ENCODE measurements at places on chromosomes 7 and 10. TPM values are rescaled to one million over a fixed set of nuclear protein-coding genes. Genes with fewer than 3 reads are reported as not detected.

DNA sequence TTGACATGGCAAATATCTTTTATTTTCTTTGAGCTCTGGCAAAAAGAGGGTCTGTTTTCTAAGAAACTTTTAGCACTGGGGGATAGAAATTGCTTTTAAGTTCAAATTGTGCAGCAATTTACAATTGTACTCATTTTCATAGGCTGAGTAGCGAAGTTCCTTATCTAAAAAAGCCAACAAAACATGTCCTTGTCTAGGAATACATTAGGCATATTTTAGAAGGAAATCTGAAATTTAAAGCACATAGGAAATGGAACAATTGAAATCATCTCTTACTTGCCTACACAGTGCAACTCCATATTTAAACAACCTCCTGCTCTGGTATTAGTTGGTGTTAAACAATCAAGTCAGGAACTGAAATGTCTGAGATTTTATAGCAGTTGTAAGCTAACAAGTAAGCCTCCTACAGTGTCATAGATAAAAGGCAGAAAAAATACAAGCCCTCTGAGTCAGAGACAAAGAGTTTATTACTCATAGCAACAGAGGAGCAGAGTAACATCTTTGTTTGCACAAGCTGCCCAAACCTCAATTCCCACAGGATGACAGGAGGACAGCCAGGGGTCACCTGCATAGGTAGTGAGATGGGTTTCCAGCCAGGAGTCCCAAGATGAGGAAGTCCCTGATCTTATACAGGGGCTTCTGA is 280.2 kb upstream of the HGF start:
- DNase-seq = no peak

DNA sequence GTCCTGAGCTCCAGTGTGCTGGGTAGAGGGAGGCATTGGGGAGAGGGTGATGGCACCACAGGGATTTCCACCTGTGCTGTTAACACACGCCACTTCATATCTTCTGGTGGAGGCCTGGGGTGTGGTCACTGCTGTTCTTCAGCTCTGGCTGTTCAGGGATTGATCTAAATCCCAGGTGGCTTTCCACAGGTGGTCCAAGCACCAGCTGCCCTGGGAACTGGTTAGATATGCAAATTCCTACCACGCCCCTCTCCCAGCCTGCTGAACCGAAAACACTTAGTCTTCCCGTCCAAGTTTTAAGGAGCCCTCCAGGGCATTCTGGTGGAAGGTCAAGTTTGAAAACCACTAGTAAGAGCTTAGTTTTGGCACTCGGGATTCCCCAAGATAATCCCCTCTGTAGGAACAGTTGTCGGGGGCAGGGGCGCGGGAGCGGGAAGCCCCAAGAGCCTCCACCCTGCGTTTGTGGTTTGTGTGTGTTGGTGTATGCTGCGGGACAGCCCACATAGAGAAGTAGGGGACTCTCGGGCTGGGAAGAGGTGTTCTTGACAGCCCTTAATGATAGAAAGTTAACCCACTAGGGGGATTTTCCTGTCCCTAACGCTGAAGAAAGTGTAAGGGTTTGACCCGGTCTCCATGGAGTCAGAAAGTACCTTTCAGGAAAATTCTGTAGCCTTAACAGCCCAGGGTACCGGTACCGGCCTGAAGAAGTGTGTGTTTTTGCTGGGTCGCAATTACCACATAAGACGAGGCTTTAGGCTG is 5.1 kb downstream of the DEPP1 start:
- no peak for DNase-seq

- no peak for DNase-seq
These were observed 99.8 kb downstream of the SND1 start for GRCh38 chr7:127751490-127752448.

Gene ANXA8L1
- not detected for total RNA-seq

GRCh38 chr10:124587811-124588211 is 126.2 kb downstream of the LHPP start:
- no peak for DNase-seq

GRCh38 chr7:54337466-54337865 is 204.7 kb upstream of the VSTM2A start:
- DNase-seq = no peak

- DNase-seq = no peak
These were observed 21.8 kb upstream of the SEMA3C start for GRCh38 chr7:80940539-80941207.

DNA sequence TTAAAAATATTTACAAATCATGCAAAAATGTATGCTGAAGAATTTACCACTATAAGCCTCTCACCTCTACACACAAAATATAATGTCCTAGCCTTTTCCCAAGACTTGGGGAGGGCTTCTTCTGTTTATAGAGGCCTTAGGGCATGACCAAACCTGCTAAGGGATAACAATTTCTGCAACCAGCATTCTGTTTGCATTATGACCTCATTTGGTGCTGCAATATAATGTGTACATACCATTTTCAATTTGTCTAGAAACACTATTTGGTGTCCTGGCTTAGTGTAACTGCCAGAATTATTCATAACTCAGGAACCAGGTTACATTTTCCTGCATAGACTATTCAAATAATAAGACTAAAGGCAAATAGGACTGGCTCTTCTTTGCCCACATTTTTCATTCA is 446.6 kb upstream of the SORCS1 start:
- DNase-seq = no peak

Gene IL2RA
- 531 TPM for total RNA-seq

DNA sequence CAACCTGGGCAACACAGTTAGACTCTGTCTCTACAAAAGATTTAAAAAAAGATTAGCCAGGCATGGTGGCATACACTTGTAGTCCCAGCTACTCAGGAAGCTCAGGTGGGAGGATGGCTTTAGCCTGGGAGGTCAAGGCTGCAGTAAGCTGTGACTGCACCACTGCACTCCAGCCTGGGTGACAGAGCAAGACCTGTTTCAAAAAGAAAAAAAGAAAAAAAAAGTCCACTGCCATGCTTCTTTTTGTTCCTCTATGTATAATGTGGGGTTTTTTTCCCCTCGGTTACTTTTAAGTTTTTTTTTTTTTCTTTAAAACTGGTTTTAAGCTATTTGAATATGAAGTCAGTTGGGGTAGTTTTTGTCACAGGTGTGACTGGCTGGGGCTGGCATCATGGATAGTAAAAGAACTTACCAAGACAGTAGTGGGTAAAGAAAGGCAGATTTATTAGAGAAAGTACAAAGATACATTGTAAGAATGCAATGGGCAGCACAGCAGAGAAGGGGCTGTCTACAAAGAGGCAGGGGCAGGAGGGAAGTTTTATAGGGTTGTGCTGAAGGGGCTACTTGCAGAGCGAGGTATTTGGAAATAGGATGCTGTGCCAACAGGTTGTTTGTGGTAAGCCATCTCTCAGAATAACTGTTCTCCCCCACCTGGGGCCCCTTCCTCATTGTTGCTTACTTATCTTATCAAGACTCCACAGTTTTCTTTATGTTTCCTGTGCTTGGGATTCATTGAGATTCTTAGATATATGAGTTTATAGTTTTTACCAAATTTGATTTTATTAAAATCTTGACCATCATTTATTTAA is 177.3 kb downstream of the PHTF2 start:
- DNase-seq = no peak

DNA sequence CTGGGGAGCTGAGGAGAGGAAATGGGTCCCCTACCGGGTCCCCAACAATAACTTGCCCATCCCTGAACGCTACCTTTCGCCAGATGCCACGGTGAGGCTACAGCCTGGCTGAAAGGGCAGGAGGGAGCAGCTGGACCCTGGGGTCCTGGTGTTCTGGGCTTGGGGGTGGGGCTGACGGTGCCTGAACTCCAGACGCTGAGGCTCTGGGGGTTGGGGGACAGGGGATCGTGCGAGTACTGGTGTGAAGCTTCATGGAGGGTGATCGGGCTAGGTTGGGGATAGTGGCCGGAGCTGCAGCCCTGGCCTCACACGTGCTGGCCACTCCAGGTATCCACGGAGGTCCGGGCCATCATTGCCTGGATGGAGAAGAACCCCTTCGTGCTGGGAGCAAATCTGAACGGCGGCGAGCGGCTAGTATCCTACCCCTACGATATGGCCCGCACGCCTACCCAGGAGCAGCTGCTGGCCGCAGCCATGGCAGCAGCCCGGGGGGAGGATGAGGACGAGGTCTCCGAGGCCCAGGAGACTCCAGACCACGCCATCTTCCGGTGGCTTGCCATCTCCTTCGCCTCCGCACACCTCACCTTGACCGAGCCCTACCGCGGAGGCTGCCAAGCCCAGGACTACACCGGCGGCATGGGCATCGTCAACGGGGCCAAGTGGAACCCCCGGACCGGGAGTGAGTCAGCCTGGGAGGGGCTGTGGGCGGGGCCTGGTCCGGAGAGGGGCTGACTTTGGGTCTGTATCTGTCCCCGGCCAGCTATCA is 8.3 kb downstream of the AEBP1 start:
- DNase-seq = no peak

DNA sequence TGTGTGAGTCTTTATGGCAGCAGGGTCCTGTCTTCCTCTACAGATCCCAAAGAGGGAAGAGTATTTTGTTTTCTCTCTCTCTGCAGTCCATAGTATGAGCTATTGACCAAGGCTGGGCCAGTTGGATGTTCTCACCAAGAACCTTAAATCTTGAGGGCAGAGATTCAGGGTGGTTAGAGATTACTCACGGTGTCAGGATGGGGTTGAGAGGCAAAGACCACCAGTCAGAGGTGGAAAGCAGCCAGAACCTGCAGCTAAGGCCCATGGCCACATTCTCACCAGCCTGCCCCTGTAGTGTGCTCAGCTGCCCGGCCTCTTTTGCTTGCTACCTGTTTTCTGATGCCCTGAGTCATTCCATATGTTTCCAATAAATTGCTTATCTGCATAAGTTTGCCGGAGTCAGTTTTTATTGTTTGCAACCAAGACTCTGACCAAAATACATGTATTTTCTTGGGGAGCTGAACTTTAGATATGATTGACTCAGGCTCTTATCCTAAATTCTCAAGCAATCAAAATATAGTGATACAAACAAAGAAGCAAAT is 67.0 kb downstream of the MAP3K8 start:
- DNase-seq = no peak

- DNase-seq = no peak
These were observed 191.1 kb downstream of the ZNF438 start for GRCh38 chr10:30840395-30841050.

GRCh38 chr7:29600661-29601060 is 37.0 kb downstream of the PRR15 start:
- DNase-seq = no peak

GRCh38 chr7:31761646-31762045 is 74.6 kb downstream of the PPP1R17 start:
- DNase-seq = no peak

- no peak for DNase-seq
These were observed 293.7 kb downstream of the BICC1 start for GRCh38 chr10:58806323-58806722.
